ENCODE measurements at places on chromosomes 1 and 21. TPM values are rescaled to one million over a fixed set of nuclear protein-coding genes. Genes with fewer than 3 reads are reported as not detected.

Gene CELA2B
- polyA plus RNA-seq, result 2.3 TPM

Gene ETNK2
- polyA plus RNA-seq, result 3.7 TPM

Gene DYNLT5
- polyA plus RNA-seq, result 2.0 TPM

Gene VCAM1
- 8.2 TPM for polyA plus RNA-seq

Gene RAB29
- polyA plus RNA-seq, result 3.6 TPM

Gene SPAG17
- polyA plus RNA-seq, result 1.7 TPM

Gene NBPF3
- 4.4 TPM for polyA plus RNA-seq

Gene TMPRSS15
- 0.62 TPM for polyA plus RNA-seq

Gene IVL
- not detected for polyA plus RNA-seq

Gene ITLN2
- not detected for polyA plus RNA-seq

Gene NLRP3
- 1.1 TPM for polyA plus RNA-seq

Gene A3GALT2
- polyA plus RNA-seq, result not detected

Gene ZDHHC18
- 14.4 TPM for polyA plus RNA-seq

Gene EPHA10
- 0.27 TPM for polyA plus RNA-seq

Gene SYNC
- 37.6 TPM for polyA plus RNA-seq

Gene HSPA13
- 38.1 TPM for polyA plus RNA-seq

Gene CTTNBP2NL
- polyA plus RNA-seq, result 15.1 TPM

Gene FCRLA
- 0.53 TPM for polyA plus RNA-seq

Gene CCDC28B
- 39.6 TPM for polyA plus RNA-seq

Gene ANGPTL7
- 1.3 TPM for polyA plus RNA-seq

Gene CRP
- not detected for polyA plus RNA-seq

Gene TRIM46
- 0.62 TPM for polyA plus RNA-seq

Gene ARMH1
- 1.8 TPM for polyA plus RNA-seq

Gene CR1
- polyA plus RNA-seq, result 1.6 TPM

All from muscle of leg (tissue), 16 donors.